ENCODE measurements at places on chromosomes 2 and 18. TPM values are rescaled to one million over a fixed set of nuclear protein-coding genes. Genes with fewer than 3 reads are reported as not detected.

Gene ABCB11
- not detected for total RNA-seq

Gene UGT1A3
- total RNA-seq = not detected

Gene PRSS56
- not detected for total RNA-seq

Gene SIX3
- total RNA-seq = 0.39 TPM

Gene SGPP2
- total RNA-seq = not detected

Gene MARCHF4
- total RNA-seq = under 0.01 TPM

Gene MAPRE3
- total RNA-seq = 4.3 TPM
